Activated naive CD8-positive, alpha-beta T cell treated with anti-CD3 and anti-CD28 coated beads, Interleukin-2, amount 50 U/mL, for 16 hours (primary cell): ENCODE measurements at places on chromosomes 6 and 20.

DNA sequence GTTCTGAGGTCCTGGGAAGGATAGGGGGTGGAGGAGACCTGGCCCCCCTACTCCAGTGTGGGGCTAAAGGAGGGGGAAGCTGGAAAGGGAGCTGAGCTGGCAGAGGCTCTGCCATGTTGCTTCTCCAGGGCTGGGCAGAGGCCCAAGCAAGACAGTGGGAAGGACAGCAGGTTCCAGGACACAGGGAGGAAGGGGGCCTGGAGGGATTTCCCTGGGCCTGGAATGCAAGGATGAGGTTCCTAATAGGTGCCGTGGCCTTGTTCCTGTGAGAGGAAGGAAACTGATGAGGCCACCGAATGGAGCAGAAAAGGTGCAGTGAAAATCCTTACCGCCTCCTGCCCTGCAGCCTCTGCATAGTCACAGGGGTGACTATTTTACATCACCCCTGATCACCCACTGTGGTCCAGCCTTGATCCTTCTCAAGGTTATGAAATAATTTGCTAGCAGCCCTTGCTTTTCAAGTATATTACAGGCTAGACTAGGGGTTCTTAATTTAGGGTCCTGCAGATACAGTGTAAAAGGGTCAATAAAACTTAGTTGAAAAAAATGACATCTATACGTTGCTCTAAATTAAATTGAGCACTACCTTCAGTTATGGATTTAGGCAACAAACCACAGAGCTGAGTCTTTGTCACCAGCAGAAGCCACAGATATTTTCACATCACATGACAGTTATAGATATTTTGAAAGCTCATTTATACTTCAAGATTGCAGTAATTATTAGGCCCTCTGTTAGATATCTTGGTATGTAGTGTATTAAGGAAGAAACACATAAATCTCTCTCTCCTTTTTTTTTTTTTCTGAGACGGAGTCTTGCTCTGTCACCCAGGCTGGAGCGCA lies 45.7 kb upstream of the RNF24 start:
- no peak for DNase-seq

- no peak for DNase-seq
These were observed 246.8 kb downstream of the ARID1B start for GRCh38 chr6:157023958-157024357.

DNA sequence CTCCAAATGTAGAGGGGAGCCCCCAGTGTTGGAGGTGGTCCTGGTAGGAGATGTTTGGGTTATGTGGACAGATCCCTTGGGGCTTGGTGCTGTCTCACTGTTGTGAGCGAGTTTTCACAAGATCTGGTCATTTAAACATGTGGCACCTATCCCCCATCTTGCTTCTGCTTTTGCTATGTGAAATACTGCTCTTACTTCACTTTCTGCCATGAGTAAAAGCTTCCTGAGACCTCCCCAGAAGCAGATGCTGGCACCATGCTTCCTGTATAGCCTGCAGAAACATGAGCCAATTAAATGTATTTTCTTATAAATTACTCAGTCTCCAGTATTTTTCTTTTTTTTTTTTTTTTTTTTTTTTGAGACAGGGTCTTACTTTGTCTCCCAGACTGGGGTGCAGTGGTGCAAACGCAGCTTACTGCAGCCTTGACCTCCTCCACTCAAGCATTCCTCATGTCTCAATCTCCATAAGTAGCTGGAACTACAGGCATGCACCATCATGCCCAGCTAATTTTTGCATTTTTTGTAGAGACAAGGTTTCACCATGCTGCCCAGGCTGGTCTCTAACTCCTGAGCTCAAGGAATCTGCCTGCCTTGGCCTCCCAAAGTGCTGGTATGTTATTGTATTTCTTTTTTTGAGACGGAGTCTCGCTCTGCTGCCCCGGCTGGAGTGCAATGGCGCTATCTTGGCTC lies 177.1 kb downstream of the ALDH8A1 start:
- DNase-seq, result no peak

DNA sequence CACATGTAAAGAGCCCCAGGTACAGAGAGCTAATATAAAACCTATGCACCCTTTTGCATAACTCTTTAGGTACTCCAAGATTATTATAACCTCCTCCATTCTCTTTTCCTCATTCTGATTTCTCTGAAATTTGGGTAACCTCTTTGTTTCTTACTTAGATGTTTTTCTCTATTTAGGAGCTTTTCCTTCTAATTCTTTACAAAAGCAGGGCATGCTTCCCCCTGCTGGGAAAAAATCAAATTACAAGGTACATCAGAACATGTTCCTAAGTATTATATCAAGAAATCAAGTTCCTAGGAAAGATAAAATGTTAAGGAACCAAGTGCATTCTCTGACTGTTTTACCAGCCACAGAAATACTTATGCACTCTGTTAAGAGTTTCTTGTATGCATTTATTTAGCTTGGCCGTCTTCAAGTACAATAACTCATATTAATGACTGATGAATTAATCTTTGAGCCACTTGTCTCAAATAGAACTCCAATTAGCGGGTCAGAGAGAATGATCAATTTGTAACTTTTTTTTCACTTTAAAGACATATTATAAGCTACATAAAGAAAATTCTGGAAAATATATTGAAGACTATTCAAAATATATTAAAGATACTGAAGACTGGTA lies 2.1 kb downstream of the KHDRBS2 start:
- no peak for DNase-seq

- DNase-seq, result no peak
These were observed 20.6 kb upstream of the SLC9A8 start for GRCh38 chr20:49792006-49792405.

GRCh38 chr20:11247046-11248010 lies 573.5 kb upstream of the JAG1 start:
- no peak for DNase-seq

GRCh38 chr6:92777146-92777740 lies 642.1 kb downstream of the EPHA7 start:
- no peak for DNase-seq

- DNase-seq, result no peak
These were observed 47.6 kb upstream of the ZNF337 start for GRCh38 chr20:25744261-25744660.
